ENCODE measurements at places on chromosomes 11 and 22. TPM values are rescaled to one million over a fixed set of nuclear protein-coding genes. Genes with fewer than 3 reads are reported as not detected.
A peak's percentile ranks its signal among the peaks of the same experiment; 100 is the strongest.

RFPL1 gene
- total RNA-seq: 0.24 TPM

CAPN1 gene
- 99.8 TPM for total RNA-seq

DNA sequence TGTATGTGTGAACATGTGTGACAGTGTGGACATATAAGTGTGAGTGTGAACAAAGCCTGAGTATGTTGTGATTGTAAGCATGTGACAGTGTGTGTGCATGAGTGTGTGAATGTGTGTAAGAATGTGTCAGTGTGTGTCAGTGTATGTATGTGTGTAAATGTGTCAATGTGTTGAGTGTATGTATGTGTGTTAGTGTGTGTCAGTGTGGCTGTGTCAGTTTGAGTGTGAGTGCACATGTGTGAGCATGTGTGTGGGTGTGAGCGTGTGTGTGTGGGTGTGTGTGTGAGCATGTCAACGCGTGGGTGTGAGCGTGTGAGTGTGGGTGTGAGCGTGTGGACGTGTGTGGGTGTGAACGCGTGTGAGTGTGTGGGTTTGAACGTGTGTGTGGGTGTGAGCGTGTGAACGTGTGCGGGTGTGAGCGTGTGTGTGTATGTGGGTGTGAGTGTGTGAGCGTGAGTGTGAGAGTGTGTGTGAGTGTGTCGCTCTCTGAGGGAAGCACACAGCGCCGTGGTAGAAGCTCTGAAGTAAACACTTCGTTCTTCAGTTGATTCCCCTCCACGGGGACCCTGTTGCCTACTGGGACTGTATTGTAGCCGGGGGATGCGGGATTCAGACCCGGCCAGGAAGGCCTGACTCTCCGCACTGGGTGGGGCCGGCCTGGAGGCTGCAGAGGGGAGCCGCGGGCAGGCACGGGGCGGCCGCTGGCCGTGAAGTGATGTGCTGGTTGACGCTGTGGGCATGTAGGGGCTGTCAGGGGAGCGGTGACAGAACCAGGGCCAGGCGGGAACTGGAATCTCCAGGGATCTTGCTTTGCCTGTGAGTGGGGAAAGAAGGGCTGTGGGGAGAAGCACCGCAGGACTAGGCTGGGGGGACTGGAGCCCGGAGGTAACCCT lies 21.1 kb downstream of the RPS6KA4 start:
- no peak for DNase-seq
- no peaks in the 10 kb centered on the region for H3K27me3 ChIP-seq
- H3K4me3 ChIP-seq: no peak overlapping the region
- H3K36me3 ChIP-seq: no peaks in the 10 kb centered on the region
- no peak overlapping the region for H3K27ac ChIP-seq

- peaks cover 39% of the 10 kb centered on the region for H3K4me1 ChIP-seq
- no peaks in the 10 kb centered on the region for H3K36me3 ChIP-seq
- H3K27ac ChIP-seq: peak overlapping the region; percentile 84
- H3K27me3 ChIP-seq: no peaks in the 10 kb centered on the region
These were observed 3.6 kb downstream of the AHNAK start for GRCh38 chr11:62542750-62543567.

DNA sequence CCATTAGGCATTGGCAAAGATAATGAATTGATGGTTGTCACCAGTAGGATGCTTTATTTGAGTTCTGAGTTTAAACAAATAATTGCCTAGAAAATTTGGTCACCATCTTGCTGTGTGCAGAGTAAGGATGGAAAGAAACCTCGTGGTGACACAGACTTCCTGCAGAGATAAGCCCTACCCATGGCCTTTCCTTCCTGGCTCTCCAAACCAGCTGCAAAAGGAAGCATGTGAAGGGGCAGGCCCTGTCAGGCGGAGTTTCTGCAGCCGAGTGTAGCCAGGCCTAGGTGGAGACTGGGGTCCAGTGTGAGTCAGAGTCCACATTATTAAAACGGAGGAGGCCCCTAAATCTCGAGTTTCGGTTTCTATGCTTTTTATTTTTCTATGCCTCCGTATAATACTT lies 83.1 kb upstream of the ADSL start:
- peaks cover 37% of the 10 kb centered on the region for H3K4me1 ChIP-seq
- H3K27me3 ChIP-seq: no peaks in the 10 kb centered on the region
- peaks cover 13% of the 10 kb centered on the region for H3K36me3 ChIP-seq
- no peak overlapping the region for H3K27ac ChIP-seq
- DNase-seq: no peak

DNA sequence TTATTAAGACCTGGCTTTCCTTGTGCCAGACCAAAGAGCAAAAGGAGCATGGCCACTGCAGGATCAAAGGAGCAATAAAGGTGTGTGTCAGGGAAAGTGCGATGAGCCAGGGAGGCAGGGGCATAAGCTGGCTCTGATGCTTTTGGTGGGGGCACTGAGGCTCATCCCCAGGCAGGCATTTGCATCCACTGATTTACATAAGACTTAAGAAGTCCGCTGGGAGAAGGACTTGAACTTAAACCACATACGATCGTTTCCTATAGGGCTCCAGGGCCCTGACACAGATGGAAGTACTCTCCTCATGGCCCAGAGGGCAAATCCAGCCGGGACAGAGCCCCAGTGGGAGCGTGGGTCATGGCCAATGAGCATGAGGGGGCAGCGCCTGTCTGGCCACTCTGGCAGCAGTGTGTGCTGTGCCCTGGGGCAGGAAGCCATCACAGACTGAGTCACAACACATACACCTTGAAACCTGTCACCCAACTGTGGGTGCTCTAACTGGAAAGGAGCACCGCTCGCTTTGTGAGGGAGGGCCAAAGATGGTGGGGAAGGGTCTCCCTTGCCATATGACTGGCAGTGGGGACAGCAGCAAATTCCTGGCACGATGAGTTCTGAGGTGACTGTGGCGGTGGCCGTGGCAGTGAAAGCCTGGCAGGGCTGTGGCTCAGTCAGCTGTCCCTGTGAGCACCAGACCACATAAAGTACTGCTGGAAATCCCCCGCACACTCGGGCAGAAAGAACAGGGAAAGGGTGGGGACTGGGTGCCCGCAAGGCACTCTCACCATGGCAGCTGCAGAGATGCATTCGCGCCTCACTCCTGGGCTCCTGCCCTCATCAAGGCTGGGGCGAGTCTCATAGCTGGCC lies 79.4 kb upstream of the LMO1 start:
- no peaks in the 10 kb centered on the region for H3K27me3 ChIP-seq
- H3K27ac ChIP-seq: no peak overlapping the region
- DNase-seq: no peak
- H3K4me1 ChIP-seq: no peaks in the 10 kb centered on the region
